Spinal cord (tissue), 10 donors: ENCODE measurements at places on chromosomes 13 and 19. TPM values are rescaled to one million over a fixed set of nuclear protein-coding genes. Genes with fewer than 3 reads are reported as not detected.

Gene ZNF20
- 10.7 TPM for total RNA-seq

Gene CPB2
- total RNA-seq = 0.11 TPM

Gene C1QTNF9
- 0.20 TPM for total RNA-seq

Gene PRR19
- total RNA-seq = 0.30 TPM

Gene LRRC63
- total RNA-seq = 0.79 TPM

GRCh38 chr19:58516246-58516836 lies 3.3 kb downstream of the ZBTB45 start:
- no peak for DNase-seq
- no peak overlapping the region for H3K4me3 ChIP-seq
- H3K36me3 ChIP-seq = peaks cover 61% of the 10 kb centered on the region
- no peaks in the 10 kb centered on the region for H3K27me3 ChIP-seq
- H3K27ac ChIP-seq = no peak overlapping the region

DNA sequence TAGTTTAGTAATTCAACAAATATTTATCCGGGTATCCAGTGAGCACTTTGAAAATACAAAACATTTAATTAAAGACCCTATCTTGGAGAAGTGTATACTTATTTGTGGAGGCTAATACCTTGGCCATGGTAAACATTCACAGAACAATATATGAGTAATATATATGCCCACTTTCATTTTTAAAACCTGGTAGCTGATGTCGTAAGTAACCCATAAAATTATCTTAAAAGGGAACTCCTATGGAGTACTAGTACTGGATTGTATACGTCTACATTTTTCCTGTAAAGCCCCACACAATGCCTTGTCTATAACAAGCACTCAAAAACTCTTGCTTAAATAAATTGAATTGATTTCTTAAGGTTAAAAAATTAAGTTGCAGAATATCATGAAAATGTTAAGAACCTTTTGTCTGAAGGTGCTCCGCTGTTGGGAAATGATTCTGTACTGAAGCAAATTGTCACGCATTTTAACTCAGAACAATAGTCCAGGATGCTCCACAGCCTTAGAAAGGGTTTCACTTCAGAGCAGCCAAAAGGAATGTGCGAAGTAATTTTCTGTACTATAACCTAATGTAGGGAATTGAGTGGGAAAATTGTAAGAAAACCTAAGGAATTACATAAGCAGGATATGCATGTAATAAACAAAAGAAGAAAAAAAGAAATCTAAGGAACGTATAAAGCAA lies 58.9 kb upstream of the C1QTNF9 start:
- peak; percentile 18 for DNase-seq
- H3K27me3 ChIP-seq = no peaks in the 10 kb centered on the region
- peaks cover 20% of the 10 kb centered on the region for H3K36me3 ChIP-seq
- H3K4me3 ChIP-seq = no peak overlapping the region

DNA sequence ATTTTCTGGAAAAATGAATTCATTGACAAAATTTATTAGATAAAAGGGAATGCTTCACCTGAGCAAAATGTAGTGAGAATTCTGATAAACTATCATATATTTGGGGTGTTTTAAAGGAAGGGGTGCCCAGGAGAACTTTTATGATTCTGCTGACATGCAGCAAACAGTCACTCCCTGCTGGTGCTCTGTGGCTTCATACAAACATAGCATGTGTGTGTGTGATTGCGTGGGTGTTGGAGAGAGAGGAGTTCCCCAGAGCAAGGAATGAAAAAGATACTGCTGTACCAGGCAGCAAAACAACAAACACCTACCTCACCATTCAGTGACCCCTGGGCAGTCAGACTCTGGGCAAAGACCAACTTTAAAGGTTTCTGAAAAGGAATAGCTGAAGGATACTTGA lies 546.7 kb downstream of the RFC3 start:
- H3K36me3 ChIP-seq = no peaks in the 10 kb centered on the region
- H3K27ac ChIP-seq = no peak overlapping the region
- no peaks in the 10 kb centered on the region for H3K27me3 ChIP-seq
- no peak for DNase-seq
- no peak overlapping the region for H3K4me3 ChIP-seq

- no peak overlapping the region for H3K4me3 ChIP-seq
- H3K36me3 ChIP-seq = no peaks in the 10 kb centered on the region
- H3K27me3 ChIP-seq = no peaks in the 10 kb centered on the region
- peaks cover 3% of the 10 kb centered on the region for H3K4me1 ChIP-seq
- no peak for DNase-seq
Observed at GRCh38 chr13:24355103-24355502, 45.7 kb downstream of the C1QTNF9 start.

DNA sequence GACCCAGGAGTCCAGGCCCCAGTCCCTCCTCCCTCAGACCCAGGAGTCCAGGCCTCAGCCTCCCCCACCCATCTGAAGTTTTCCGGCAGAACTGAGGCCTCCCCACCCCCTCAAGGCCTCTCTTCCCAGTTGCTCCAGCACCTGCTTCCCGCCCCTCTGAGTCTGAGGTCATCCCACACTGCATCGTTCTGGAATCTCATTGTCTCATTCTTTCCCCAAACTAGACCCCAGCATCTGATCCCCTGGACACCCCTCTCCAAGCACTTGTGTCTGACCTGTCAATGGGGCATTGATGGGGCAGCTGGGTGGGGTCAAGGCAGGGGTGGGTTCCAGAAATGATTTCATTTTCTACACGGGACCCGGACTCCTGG lies 793 bp upstream of the SBK2 start:
- DNase-seq = no peak
- no peak overlapping the region for H3K4me3 ChIP-seq
- H3K27ac ChIP-seq = no peak overlapping the region
- no peaks in the 10 kb centered on the region for H3K36me3 ChIP-seq

DNA sequence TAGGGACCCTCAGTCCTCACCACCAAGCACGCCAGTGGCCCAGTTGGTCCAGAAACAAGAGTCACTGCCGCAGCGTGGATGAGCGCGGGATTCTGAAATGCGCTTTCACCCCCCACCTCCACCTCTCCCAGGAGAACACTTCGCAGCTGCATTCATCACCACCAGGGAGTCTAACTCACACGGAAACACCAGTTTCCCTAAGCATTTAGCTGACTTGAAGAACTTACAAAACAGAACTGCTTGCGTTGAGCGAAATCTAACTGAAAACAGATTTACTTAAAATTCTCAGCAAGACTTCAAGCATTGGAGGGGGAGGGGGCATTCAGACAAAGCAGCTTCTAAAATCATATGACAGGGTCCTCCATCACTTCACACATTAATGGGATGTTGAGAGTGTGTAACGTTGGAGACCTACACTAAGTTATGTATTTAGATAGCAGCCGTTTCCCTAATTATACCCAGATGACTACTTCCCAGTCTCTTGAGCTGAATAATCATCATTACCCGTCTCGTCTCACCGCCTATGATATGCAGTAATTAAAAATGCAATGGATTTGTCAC lies 258.2 kb upstream of the IRS2 start:
- no peaks in the 10 kb centered on the region for H3K27me3 ChIP-seq
- no peak overlapping the region for H3K4me3 ChIP-seq
- peaks cover 3% of the 10 kb centered on the region for H3K4me1 ChIP-seq
- no peaks in the 10 kb centered on the region for H3K36me3 ChIP-seq

DNA sequence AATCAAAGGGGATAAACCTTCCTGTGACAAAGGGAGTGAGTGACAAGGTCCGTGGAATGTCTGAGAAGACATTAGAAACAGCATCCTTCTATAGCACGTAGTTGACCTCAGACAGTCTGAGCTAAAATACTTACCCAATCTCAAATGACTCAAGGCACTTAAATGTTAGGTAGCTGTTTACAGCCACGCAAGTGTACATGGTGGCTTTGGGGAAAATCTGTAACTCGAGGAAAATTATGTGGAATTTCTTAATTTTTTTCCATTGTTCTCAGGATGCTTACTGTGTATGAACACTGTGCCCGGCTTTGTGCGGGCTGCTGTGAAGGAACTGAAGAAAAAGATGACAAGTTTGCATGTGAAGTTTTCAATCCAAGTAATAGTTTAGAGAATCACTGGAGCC lies 5.2 kb downstream of the LGALS13 start:
- no peaks in the 10 kb centered on the region for H3K27me3 ChIP-seq
- no peak overlapping the region for H3K4me3 ChIP-seq
- DNase-seq = no peak
- H3K4me1 ChIP-seq = no peaks in the 10 kb centered on the region
- H3K27ac ChIP-seq = no peak overlapping the region

GRCh38 chr13:98664047-98664446 lies 87.1 kb upstream of the STK24 start:
- no peak overlapping the region for H3K27ac ChIP-seq
- no peaks in the 10 kb centered on the region for H3K4me1 ChIP-seq
- DNase-seq = no peak
- H3K36me3 ChIP-seq = no peaks in the 10 kb centered on the region

DNA sequence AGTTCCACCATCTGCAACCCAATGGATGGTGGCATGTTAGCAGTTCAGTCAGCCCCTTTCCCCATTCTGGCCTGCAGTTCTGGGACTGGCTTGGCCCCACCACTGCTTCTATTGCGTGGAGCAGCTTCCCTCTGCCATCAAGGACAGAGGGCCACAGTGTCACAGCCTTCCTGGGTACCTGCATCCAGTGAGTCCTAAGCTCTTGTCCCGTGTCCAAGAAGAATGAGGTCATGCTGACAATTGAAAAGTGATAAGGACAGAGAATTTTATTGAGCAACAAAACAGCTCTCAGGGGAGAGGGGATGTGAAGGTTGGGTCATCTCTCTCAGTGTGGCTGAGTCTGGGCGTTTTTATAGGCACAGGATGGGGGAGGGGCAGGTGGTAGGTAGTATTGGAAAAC lies 33.5 kb upstream of the SIN3B start:
- peaks cover 3% of the 10 kb centered on the region for H3K36me3 ChIP-seq
- H3K27ac ChIP-seq = no peak overlapping the region
- DNase-seq = no peak
- H3K4me1 ChIP-seq = no peaks in the 10 kb centered on the region
